ENCODE measurements at places on chromosomes 3 and 15. TPM values are rescaled to one million over a fixed set of nuclear protein-coding genes. Genes with fewer than 3 reads are reported as not detected.
A peak's percentile ranks its signal among the peaks of the same experiment; 100 is the strongest.

The GHSR gene
- not detected for total RNA-seq

The TPRG1 gene
- total RNA-seq = 0.35 TPM

The CMTM7 gene
- total RNA-seq = 7.1 TPM

The PRR20G gene
- not detected for total RNA-seq

The TMEM158 gene
- total RNA-seq = 8.3 TPM

The NANOGP8 gene
- total RNA-seq = not detected

The SRGAP3 gene
- total RNA-seq = 1.8 TPM

The TMC3 gene
- total RNA-seq = not detected

The AP3B2 gene
- 0.14 TPM for total RNA-seq

The CCR3 gene
- total RNA-seq = 0.29 TPM

The SCAANT1 gene
- not detected for total RNA-seq

The IL5RA gene
- total RNA-seq = 0.10 TPM

The ROBO2 gene
- 9.9 TPM for total RNA-seq

The BCHE gene
- 48.5 TPM for total RNA-seq

The SH2D7 gene
- total RNA-seq = not detected

The TLR9 gene
- not detected for total RNA-seq

DNA sequence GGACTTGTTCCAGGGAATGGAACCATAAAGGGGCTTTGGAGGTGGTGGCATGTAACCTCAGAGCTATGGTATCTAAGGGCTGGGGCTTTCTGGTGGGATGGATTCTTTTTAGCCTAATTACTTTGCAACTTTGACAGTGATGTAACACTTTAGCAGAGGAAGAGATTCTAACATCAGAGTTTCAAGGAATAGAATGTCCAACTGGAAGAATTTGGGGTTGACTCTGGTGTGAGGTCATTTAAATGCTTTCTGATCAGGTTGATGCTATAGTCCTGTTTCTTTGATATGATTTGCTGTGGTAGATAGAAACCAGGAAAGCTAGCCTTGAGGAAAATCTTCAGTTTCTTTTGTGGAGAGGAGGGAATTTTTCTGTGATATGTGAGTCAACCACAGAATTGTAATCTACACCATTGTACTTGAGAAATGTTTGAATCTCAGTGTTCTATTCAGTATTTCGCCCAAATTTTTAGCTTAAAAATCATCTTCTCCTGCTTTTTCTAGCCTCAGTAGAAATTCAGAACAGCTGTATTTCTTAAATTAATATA, 40.0 kb downstream of the ATP2C1 start:
- DNase-seq = no peak

GRCh38 chr3:101836652-101837598, 12.4 kb upstream of the NFKBIZ start:
- peak; percentile 63 for DNase-seq

DNA sequence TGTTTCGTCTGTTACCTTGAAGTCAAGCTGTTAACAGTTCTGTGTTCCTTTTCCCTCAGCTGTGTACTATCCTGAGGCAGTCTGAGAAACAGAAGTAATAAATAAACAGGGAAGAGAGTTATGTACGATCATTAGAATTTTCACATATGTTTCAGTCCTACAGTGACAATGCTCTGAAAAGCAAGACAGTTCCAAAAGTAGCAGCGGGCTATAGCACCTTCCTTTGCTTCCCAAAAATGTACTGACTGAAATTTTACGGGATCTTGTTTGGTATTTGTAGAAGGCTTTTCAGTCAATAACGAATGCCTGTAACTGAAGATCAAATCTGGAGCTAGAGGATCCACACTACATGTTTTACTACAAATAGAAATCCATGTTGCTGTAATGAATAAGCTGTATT, 428.1 kb downstream of the PYDC2 start:
- no peak for DNase-seq

GRCh38 chr3:23129117-23129516, 74.0 kb upstream of the UBE2E2 start:
- DNase-seq = no peak

GRCh38 chr15:24318981-24319380, 356.6 kb upstream of the NPAP1 start:
- DNase-seq = no peak

- peak; percentile 46 for DNase-seq
These were observed 188.7 kb upstream of the LINGO1 start for GRCh38 chr15:77821188-77821958.

DNA sequence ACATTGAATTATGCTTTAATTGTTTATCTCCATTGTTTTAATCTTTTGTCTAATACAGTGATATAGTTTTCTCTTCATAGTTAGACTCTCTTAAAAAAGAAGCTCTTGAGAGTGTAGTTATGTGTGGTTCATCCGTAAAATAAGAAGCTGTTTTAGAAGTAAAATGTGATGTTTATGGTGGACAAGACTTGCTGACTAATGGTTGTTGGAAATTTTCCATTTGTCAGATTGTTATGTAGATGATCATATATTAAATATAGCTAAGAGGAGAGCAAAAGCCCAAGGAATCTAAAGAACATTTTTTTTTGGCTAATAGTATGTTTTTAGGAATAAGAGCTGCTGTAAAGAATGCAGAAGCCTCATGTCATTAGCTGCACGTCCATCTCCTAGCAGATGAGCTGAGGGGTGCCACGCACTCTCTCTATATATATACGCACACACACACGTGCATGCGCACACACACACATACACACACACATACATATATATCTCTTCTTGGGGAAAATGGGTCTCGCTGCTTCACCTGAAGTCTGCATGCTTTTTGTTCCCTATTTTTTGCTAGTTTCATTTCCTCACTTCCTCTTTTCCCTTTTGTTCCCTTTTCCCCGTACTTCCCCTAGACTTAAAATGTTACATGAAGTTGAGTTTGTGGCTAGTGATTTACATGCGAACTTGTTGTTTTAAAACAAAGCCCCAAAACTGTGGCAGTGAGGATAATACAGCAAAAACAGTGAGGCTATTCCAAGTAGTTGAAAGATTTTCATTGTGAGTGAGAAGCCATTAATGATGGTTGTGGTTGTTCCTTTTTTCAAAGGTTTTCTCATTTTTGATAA, 107.8 kb downstream of the MBNL1 start:
- no peak for DNase-seq

GRCh38 chr15:74833376-74834107, 7.1 kb downstream of the CPLX3 start:
- no peak for DNase-seq

DNA sequence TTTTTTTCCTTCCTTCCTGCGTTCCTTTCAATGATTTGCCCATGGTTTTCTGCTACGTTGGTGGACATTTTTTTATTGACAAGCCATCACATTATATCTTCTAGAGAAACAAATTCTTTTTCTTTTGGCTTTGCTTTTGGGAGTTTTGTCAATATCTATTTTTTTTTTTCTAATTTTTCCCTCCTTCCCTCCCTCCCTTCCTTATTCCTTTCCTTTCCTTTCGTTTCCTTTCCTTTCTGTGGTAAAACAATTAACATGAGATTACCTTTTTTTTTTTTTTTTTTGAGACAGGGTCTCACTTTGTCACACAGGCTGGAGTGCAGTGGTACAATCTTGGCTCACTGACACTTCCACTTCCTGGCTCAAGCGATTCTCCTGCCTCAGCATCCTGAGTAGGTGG, 153.7 kb downstream of the THRB start:
- no peak for DNase-seq

GRCh38 chr15:58431221-58432149, at the start of gene LIPC:
Gene LIPC (plus strand): TSS chr15:58431991. CDS start chr15:58432033, 42 bp downstream.
- DNase-seq = no peak

DNA sequence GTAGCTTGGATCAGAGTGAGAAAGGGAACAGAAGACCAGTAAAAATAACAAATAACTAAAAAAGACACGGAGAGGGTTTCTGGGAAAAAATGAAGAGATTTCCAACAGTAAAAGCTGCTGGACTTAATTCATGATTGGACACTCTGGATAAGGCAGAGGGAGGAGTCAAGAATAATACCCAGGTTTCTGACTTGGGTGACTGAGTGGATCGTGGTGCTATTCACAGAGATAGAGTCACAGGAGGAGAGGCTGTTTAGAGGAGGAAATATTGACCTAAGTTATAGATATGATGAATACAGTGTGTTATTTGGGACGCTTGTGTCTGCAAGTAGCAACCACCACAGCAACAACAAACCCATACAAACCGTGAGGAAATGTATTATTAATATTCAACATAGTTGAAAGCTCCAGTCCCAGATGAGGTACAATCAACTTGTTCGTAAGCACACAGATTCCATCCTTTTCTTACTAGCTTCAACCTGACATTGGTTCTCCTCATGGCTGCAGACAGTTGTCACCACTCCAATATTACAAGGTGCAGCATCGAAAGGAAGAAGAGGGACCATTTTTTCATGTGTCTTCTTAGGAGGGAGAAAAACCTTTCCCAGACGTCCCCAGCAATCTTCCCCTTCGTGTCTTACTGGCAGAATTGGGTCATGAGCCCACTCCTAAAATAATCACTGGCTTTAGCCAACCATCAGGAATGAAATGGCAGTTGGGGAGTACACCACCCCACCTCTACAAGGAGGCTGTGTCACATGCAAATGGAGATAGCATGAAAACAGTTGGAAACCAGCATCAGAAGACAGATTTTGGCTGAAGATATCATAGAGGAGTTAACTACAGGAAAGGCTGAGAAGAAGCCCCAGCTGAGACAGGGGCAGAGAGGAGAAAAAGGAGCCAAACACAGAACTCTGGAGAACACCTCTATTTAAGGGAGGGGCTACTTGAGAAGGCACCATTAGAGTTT, 387.8 kb downstream of the SHQ1 start:
- DNase-seq = no peak

DNA sequence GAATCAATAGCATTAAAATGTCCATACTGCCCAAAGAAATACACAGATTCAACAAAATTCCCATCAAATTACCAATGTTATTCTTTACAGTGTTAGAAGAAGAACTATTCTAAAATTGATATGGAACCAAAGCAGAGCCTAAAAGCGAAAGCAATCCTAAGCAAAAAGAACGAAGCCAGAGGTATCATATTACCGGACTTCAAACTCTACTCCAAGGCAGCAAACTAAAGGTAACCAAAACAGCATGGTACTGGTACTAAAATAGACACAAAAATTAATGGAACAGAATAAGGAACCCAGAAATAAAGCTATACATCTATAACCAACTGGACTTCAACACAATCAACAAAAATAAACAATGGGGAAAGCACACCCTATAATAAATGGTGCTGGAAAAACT, 167.5 kb downstream of the ADAMTS9 start:
- no peak for DNase-seq

GRCh38 chr15:51935466-51936104, 36.0 kb downstream of the LEO1 start:
- DNase-seq = no peak

GRCh38 chr3:185820973-185821758, 3.7 kb downstream of the IGF2BP2 start:
- DNase-seq = peak; percentile 74

DNA sequence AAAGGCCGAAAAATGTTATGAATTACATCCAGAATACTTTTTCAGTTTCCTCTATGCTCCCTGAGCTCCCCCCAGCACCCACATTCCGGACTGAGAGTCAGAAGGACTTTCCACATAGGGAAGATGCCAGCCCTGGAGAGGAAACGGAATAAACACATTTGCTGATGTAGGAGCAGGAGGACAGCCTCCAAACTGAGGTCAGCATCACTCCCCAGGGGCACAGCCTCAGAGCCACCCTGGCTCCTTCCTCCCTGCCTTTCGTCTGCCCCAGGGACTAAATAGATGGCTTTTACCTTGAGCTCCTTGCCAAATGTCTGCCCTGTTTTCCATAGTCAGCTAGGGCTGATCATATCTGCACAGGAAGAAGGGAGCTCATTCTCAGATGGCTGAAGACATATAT, 22.6 kb upstream of the SLCO2A1 start:
- DNase-seq = no peak

DNA sequence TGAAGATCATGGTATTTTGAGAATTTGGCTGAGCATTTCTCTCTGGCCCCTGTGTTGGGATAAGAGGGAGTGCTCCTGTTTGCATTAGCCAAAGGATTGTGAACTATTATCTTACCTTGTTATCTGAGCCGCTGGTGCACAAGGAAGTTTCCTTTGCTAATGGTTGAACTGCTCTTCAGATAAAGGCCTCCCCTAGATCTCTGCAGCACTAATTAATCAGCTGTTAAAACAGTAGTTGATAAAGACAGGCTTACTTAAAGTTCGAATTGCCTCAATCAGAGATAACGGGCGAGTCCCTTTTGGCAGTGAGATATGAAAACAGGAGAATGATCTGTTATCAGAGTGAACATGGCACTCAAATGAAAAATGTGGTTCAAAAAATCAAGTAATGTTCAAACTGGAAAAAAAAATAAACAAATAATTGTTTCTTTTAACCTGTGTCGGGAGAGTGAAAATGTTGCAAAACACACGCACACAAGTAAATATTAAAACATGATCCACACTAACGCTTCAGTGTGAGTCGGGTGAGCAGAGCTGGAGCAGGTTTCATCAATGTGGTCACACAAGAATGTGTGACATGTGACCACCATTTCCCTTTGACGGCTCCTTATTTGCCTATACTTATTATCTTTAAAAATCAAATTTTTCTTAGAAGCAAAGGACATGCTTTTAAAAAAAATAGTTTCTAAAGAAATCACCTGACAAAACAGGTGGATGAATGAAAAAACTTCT, 469.1 kb downstream of the SOX2 start:
- DNase-seq = no peak

DNA sequence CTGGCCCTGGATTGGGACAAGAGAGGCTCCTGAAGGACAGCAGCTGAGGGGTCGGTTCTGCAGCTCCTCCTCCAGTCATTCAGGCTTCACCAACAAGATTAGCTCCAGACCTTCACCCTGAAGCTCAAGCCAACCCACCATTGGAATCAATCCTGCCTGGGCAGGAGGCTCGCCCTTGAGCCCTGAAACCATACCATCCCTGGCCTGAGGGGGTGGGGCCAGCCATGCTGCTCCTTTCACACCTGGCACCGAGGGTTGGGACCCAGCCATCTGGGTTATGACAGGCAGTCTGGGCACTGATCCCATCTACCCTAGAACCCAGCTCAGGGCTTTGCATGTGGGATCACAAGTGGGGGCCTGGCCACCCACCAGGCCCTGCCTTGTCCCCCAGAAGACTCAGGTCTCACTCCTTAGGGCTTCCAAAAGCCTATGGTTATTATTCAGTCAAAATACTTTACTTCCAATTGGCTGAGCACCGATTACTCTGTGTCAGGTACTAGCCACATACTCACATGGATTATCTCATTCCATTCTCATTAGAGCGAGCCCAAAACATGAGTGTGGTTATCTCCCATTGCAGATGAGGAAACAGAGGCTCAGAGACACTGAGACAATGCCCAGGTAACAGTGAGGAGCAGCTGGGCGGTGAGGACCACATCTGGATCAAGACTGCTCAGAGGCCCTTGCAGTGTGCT, 3.1 kb downstream of the ABHD14B start:
- DNase-seq = no peak

DNA sequence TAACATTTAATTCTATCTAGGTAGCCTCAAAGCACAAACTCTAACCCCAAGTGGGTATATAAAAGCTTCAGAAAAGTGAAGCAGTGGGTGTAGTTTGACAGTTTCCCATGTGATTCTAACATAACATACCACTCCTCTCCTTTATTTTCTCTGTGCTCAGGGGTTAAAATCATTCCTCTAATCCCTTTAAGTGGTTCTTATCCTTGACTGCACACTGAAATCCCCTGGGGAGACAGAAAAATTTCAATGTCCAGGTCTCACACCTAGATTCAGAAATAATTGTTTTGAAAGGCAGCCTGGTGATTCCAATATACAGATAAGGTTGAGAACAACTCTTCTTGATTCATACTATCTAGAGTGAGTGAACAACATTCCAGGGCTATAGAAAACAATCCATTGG, 986.4 kb downstream of the ROBO1 start:
- DNase-seq = no peak

GRCh38 chr15:55552451-55552850, 35.7 kb downstream of the PYGO1 start:
- DNase-seq = no peak
